ENCODE measurements at places on chromosomes 6 and 20.

DNA sequence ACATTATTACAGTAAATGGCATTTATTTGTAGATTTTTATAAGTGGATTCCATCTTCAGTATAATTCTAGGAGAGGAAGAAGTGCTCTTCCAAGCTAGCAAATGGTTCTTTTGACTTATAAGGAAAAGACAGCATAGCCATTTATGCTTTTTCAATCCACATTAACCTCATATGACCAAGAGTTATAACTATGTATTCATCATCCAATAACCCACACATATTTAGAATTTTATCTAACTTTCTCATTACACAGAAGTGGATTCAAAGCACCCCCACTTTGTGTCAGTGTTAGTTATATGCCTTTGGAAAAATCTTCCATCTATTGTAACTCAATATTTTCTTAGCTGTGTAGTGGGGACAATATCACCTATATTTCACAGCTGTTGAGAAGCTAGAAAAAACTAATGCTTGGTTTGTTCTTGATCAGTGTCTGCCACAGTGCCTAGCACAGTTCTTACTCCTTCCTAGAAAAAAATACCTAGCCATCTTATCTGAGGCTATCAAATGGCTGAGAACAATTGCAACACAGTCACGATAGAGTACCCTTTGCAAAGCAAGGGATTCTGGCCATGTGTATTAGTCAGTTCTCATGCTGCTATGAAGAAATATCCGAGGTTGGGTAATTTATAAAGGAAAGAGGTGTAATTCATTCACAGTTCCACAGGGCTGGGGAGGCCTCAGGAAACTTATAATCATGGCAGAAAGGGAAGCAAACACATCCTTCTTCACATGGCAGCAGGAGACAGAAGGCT is 986.3 kb downstream of the TFAP2A start:
- no peak for DNase-seq

- DNase-seq: peak; percentile 49
Measured at GRCh38 chr20:11128220-11128718, 454.5 kb upstream of the JAG1 start.

GRCh38 chr20:2742934-2743559 is 50.5 kb downstream of the EBF4 start:
- peak; percentile 67 for DNase-seq

DNA sequence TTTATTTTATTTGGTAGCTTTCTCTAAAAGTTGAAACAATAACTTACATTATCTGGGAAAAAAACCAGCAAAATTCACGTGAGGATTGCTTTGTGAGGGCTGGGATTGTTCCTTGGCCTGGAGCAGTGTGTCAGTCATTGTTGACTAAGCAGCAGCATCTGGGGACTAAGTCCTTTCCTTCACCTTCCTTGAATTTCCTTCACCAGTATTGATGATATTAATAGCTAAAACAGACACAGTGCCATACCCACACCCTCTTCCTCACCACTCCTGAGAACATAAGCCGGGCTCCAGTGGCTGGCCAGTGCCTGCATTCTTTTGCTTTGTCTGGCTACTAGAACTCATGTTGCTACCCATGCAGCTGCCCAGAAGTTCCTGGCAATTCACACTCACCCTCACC is 23.7 kb downstream of the PLCB1 start:
- no peak for DNase-seq

- no peak for DNase-seq
Measured at GRCh38 chr6:47455533-47456209, 21.9 kb upstream of the CD2AP start.

GRCh38 chr6:12333128-12333527 is 43.0 kb downstream of the EDN1 start:
- no peak for DNase-seq

- DNase-seq: no peak
Measured at GRCh38 chr20:35663516-35664465, 909 bp downstream of the CPNE1 start.

GRCh38 chr6:153503810-153504209 is 372.7 kb upstream of the RGS17 start:
- DNase-seq: no peak

DNA sequence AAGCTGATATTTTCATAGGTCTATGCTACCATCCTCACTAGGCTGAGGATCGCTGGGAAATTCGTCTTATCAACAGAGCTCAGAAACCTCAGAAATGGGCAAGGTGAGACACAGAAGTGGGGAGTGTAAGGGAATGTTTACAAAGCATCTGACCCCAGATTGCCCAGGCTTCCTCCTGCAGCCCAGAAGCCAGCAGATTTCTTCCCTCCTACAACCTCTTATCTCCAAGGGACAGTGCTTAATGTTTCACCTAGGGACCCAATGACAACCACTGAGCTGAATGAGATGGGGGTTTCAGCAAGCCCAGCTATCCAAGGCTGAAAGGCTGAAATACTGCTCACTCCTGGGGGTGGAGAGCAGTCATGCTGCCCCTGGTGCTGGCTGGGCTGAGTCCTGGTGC is 52.4 kb upstream of the TBC1D7 start:
- no peak for DNase-seq

- DNase-seq: no peak
Measured at GRCh38 chr6:14144678-14145113, 27.1 kb downstream of the CD83 start.

DNA sequence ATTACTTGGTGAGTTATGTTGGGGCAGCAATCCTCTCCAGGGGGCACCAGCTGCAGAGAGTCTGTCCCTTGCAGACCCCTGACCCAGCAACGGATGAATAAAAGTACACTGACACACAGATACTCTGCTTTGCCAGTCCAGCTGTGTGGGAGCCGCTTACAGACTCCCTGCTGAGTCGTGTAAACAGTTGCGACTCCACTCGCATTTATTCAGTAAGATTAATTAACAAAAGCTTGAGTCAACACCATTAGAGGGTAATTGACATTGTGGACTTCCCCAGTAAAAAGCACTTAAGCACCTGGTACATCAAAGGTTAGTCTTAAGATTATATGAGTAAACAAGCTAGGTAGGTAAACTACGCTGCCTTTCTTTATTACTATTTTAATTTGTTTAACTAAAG is 92.0 kb upstream of the TMEM181 start:
- DNase-seq: no peak

DNA sequence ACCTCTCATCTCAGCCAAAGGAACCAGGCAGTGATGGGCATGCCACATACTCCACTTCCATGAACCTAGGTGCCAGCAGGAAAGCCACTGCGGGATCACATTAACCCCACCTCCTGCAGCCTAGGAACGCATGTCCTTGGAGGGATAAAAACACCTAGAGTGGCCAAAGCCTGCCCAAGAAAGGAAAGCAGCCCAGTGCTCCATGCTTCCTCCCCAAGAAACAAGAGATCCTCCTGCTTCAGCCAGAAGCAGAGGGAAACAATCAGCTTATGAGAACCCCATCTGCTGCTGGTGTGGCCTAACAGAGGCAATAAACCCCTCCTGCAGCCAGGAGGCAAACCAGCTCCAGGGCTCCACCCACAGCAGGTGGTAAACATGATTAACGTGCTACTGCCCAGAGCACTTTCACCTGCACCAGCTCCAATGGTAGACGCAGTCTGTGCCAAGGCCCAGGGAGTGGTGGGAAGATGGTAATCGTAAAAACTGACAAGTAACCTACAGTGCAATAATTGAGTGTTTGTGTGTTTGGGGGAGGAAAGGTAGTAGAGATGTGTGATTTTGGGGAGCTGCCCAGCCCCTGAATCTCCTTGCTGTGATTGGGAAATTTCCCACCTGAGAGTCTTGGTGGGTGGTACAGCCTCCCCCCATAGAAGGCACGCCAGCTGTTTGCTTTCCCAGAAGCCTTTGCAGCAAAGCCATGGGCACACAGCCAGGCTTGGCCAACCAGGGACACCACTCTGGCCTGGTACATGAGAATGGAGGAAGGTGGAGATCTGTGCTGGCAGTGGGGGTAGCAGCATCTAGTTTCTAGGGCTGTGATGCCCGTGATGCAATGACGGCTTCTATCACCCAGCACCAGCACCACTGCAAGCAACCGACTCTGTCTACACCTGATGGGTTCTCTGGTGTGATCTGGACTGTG is 50.6 kb upstream of the TBC1D7 start:
- DNase-seq: peak; percentile 27

DNA sequence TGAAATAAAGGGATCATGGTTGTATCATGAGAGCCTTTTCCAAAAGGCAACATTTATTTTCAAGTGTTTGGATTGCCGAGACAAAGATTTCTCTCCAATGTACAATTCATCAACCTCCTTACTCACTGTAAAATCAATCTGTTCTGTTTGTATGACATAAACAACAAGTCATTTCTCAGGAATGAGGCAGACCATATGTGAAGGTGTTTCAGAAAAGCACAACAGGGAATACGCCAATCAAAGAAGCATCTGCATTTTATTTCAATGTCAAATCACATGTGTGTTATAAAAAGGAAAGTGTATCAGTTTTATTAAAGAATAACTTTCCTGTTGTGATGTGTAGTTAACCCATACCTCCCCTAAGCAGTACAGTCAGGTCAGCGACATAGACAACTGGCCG is 653.7 kb downstream of the TFAP2A start:
- no peak for DNase-seq

GRCh38 chr6:158226655-158227512 is 58.7 kb downstream of the GTF2H5 start:
- no peak for DNase-seq

DNA sequence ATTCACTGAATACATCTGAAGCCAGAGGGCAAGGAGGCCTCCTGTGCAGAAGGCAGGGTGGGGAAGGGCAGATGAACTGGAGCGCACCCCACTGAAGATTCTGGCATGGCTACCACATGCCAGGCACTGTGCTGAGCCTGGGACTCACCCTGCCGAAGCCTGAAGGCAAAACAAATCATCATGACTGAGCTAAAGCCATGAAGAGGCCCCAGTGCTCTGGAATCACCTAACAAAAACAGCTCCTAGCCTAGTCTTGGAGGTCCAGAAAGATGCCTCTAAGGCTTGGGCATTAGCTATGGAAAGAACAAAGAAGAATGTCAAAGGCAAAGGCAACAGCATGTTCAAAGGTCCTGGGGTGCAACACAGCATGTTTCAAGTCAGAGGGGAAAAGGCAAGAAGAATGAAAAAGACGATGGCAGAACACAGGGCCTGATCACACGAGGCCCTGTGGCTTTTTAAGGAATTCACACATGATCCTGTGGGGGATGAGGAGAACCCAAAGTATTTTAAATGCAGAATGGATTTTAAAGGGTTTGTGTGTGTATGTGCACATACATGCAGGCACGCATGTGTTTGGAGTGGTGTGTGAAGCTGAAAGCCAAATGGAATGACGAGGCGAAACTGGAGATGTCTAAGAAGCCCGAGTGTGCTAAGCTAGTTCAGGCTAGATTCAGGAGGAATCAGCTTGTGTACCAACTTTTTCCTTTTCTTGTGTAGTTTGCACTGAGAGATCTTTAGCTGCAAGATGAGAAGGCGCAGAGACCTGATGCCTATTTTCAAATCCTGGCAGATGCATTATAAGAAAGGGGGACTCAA is 261.4 kb downstream of the ZNF217 start:
- DNase-seq: no peak

- DNase-seq: no peak
Measured at GRCh38 chr6:116136933-116137340, 11.0 kb upstream of the COL10A1 start.

DNA sequence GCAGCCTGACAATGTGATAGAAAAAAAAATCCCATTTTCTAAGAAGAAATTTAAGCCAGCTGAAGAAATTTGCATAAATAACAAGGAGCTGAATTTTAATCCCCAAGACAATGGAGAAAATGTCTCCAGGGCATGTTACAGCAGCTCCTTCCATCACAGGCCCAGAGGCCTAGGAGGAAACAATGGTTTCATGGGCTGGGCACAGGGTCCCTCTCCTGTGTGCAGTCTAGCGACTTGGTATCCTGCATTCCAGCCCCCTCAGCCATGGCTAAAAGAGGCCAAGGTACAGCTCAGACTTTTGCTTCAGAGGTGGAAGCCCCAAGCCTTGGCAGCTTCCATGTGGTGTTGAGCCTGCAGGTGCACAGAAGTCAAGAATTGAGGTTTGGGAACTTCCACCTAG is 73.1 kb downstream of the C6orf118 start:
- no peak for DNase-seq

DNA sequence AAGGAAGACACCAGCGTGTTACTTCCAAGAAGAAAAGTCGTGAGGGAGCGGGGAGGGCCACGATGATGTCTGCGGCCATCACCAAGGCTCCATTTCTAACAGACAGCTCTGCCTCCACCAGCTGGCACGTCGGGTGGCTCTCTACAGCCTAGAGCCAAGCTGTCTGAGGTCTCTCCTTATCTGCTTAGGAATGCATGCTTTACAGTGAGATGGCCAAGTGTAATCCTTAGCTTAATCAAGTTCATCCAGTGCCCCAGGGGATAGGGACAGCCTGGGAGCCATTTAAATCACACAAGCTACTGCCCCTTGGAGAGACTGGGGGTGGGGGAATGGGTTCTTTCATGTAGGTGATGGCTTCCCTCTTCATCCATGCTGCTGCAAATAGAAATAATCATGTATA is 213.8 kb upstream of the CST7 start:
- DNase-seq: no peak

- DNase-seq: no peak
Measured at GRCh38 chr20:9506280-9506821, 8.0 kb upstream of the LAMP5 start.

GRCh38 chr6:122154912-122155575 is 244.4 kb upstream of the HSF2 start:
- no peak for DNase-seq

DNA sequence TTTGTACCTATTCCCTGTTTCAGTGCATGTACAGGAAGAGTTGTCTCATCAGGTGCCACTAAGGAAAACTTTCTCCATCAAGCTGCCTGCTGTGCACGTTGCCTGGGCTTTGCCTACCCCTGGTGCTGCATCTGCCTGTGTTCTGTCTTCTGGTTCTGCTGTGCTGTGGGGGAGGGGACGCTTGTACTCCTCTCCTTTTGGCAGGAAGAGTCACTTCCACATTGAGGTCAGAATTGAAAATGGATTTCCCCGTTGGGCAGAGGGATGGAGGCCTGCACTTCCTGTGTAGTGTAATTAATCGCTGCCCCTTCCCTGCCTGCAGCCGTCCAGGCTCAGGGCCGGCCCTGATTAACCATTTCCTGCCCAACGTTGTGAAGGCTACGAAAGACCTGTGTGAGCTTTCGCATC is 153.3 kb downstream of the SCML4 start:
- DNase-seq: peak; percentile 72

DNA sequence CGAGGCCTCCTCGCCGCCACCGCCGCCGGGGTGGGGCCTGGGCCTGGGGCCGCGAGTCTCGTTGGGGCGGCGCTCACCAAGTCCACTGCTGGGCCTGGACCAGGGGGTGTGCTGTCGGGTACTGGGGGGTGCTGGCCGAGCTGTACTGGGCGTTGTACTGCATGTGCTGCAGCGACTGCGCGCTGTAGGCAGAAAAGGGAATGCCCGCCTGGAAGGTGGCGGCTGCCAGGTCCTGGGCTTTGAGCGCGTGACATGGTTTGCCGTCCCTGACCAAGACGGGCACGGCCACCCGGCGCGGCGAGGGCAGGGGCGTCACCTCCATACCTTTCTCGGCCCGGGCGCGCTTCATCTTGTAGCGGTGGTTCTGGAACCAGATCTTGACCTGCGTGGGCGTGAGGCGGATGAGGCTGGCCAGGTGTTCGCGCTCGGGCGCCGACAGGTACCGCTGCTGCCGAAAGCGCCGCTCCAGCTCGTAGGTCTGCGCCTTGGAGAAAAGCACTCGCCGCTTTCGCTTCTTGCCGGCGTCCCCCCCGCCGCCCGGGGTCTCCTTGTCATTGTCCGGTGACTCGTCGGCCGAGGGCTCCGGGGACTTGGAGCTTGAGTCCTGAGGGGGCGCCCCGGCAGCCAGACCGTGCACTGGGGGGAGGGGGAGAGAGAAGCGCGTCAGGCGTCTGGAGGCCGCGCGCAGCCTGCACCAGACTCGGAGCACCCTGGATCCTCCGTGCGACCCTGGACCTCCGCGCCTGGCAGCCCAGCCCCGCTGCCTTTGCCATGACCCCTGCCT is 1.8 kb downstream of the NKX2-2 start:
- no peak for DNase-seq

- no peak for DNase-seq
Measured at GRCh38 chr6:98900706-98901105, 47.0 kb downstream of the FBXL4 start.

Measured in right forelimb (tissue), 1 donor.